ENCODE measurements at places on chromosomes 6 and 20.

DNA sequence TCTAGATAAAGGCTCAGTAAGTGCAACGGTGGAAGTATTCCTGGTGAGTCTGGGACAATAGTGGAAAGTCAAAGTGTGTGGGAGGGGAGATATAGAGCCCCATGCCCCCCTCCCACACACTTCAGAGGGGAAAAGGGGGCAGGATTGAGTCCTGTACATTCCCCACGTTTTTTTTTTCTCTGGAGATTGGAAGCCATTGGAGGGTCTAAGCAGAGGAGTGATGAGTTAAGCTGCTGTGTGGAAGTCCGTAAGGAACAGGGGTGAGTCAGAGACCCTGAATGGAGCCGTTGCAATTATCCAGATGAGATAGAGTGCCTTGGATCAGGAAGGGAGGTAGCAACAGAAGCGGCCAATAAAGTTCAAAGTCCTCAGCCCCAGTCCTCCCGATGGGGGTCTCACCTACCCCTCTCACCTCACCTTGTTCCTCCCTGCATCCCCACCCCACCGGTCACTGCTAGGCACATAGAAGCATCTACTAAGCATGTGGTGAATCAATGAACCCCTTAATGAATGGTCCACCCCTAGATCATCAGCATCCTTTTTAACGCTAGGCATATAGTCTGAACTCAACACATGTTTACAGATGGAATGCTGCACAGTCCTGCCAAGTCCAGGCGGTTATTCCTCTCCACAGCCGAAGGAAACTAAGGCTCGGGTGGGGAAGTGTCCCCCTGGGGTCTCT, 662 bp upstream of the SLC9A8 start:
- DNase-seq, result peak; percentile 27

- no peak for DNase-seq
Measured at GRCh38 chr6:69069881-69070280, 434.8 kb downstream of the ADGRB3 start.

GRCh38 chr20:5072756-5073659, 46.8 kb downstream of the PCNA start:
- DNase-seq, result no peak

GRCh38 chr20:12750221-12750620, 258.6 kb upstream of the SPTLC3 start:
- DNase-seq, result no peak

- no peak for DNase-seq
Measured at GRCh38 chr6:32117461-32117860, 8.3 kb upstream of the TNXB start.

- DNase-seq, result peak; percentile 64
Measured at GRCh38 chr6:131135244-131136020, at the start of gene AKAP7. AKAP7 (plus strand) TSS chr6:131135467; CDS start chr6:131135764, 297 bp downstream.

DNA sequence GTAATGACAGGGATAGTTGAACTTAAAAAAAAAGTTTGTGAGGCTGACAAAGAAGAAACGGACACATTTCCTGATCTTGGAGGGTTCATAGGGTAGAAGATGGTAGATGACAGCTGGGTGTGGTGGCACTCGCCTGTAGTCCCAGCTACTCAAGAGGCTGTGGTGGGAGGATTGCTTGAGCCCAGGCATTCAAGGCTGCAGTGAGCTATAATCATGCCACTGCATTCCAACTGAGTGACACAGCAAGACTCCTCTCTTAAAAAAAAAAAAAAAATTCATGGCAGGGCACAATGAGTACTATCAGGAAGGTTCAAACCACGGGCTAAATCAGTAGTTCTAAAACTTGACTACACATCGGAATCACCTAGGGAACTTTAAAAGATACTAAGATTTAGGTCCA, 2.0 kb upstream of the MICA start:
- DNase-seq, result peak; percentile 66

GRCh38 chr20:58891718-58892140, 39.2 kb downstream of the GNAS start:
- DNase-seq, result no peak

DNA sequence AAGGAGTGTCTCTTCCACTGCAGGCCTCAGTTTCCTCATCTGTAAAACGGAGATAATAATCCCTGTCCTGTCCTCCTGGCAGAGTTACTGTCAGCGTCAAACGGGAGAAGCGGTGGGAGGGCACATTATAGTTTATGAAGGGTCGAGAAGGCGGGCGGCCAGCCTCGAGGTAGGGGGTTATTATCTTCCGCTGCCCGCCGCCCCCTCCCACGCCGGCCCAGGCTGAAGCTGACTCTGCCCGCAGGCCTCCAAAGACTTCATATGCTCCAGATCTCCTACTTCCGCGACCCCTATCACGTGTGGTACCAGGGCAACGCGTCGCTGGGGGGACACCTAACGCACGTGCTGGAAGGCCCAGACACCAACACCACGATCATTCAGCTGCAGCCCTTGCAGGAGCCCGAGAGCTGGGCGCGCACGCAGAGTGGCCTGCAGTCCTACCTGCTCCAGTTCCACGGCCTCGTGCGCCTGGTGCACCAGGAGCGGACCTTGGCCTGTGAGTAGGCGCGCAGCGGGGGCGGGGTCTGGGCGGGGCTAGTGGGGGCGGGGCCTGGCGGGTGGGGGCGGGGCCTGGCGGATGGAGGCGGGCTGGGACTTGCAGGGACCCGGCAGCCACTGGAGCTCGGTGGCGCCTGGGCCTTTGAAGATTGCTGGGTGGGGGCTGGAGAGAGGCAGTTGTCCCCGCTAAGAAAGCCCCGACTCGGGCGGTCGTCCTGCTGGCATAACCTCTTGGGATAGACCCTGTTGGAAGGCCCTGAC, 2.8 kb downstream of the PROCR start:
- no peak for DNase-seq

DNA sequence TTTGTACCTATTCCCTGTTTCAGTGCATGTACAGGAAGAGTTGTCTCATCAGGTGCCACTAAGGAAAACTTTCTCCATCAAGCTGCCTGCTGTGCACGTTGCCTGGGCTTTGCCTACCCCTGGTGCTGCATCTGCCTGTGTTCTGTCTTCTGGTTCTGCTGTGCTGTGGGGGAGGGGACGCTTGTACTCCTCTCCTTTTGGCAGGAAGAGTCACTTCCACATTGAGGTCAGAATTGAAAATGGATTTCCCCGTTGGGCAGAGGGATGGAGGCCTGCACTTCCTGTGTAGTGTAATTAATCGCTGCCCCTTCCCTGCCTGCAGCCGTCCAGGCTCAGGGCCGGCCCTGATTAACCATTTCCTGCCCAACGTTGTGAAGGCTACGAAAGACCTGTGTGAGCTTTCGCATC, 153.3 kb downstream of the SCML4 start:
- DNase-seq, result peak; percentile 84

DNA sequence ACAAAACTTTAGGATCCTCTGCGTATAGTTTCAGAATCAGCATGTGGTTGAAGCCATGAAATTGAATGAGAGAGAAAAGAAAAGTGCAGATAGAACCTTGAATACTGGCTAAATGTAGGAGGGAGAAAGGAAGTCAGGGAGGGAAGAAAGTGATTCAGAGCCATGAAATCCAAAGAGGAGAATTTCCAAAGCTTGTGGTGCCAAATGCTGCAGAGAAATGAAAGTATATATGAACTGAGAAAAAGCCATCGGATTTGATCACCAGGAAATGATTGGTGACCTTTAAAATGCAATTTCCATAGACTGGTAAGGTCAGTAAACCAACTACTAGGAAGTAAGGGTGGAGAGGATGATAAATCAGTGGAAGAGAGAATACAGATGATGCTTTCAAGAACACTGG, 142.3 kb downstream of the TFAP2A start:
- DNase-seq, result no peak

- DNase-seq, result no peak
Measured at GRCh38 chr6:134407791-134408190, 89.9 kb upstream of the SGK1 start.

- no peak for DNase-seq
Measured at GRCh38 chr20:50701041-50701963, 10.0 kb upstream of the RIPOR3 start.

DNA sequence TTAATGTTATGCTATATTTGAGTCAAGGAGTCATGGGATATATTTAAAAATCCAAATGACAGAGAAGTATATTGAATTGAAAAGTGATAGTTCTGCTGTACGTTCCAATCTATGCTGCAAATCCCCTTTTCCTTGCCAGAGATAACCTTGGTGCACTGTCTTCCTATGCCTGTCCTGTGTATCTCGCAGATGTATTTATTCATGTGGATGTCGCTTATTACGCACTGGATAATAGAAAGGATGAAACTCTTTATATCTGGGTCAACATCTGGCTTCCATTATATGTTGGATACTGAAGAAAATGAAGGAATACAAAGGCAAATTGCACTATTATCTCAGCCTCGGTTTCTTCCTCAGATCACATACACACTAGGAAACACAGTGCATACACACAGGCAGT, 331.3 kb downstream of the BCKDHB start:
- DNase-seq, result no peak

DNA sequence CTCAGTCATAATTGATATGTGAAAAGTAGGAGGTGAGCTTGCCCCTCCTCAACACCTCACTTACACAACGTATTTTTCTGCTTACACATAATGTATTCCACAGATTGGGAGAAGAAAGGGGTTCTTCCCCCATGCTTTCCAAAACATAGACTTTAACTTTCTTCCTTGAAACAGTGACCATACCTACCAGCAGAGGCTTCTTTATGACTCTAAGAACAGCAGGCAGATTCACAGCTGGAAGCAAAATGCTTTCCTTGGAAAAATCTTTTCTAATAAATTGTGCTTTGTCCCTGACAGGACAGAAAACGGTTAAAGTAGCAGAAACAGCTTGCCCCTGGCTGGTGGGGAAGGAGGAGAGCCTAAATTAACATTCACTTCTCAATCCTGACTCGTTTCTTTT, 629.1 kb upstream of the IMPG1 start:
- no peak for DNase-seq

DNA sequence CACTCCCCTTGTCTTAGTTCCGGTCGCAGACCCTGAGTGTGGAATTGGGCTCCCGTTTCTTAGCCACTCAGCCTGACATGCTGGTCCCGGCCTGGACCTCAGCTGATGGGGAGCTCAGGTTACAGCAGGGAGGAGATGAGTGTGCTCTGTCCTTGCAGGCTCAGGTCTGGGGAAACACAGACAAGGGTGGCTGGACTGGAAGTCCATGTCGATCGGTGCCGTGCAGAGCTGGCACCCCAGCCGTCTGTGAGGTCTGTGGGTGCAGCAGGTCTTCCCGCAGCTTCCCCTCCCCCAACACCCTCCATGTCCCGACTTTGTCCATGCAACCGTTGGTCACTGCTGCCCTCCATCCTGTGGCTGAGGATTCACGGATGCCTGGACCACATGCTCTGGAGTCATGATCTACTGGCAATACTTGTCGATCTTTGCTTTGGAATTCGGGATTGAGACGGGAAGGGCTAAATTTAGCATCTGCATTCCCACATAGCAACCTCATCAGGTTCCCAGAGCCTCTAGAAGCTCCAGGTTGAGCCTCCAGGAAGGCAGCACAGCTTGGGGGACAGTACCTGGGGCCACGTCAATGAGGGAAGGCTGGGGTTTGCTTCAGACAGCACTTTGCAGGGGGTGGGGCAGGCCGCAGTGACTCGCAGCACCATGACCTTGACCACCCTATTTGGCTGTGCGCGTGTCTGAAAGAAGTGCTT, 118.8 kb downstream of the PSMB1 start:
- DNase-seq, result no peak

- no peak for DNase-seq
Measured at GRCh38 chr6:134347885-134348805, 30.2 kb upstream of the SGK1 start.

- DNase-seq, result no peak
Measured at GRCh38 chr6:3426927-3427686, 29.7 kb downstream of the SLC22A23 start.

- DNase-seq, result no peak
Measured at GRCh38 chr6:11275598-11275997, 43.1 kb upstream of the NEDD9 start.

DNA sequence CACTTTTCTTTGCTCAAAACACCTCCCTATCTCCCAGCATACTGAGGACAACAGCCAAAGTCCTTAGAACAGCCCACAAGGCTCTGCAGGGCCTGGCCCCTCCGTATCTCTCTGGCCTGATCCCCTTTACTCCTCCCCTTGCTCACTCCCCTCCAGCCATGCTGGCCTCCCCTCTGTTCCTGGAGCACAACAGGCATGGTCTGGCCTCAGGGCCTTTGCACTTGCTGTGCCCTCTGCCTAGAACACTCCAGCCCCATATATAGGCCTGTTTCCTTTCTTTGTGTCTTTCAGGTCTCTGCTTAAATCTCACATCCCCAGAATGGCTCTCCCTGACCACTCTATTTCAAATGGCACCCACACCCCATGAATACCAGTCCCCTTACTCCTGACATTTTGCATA, 62.7 kb downstream of the KCNB1 start:
- no peak for DNase-seq

DNA sequence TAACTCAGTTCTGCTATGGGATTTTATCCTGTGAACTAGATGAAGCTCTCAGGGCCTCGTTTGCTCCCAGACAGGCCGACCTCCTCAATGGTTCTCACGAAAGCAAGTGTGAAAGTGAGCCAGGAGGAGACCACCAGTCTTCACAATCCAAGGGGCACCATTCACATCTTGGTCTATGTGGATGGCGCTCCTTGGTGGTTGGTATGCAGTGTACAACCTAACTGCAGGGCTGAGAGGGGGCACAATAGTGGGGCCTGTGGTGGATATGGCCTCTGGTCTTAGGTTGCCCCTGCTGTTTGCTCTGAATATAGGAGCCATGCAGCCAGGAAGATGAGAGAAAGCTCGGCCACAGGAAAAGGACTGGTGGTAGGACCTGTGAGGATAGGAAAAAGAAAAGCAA, 24.7 kb downstream of the TRIM26 start:
- DNase-seq, result no peak

DNA sequence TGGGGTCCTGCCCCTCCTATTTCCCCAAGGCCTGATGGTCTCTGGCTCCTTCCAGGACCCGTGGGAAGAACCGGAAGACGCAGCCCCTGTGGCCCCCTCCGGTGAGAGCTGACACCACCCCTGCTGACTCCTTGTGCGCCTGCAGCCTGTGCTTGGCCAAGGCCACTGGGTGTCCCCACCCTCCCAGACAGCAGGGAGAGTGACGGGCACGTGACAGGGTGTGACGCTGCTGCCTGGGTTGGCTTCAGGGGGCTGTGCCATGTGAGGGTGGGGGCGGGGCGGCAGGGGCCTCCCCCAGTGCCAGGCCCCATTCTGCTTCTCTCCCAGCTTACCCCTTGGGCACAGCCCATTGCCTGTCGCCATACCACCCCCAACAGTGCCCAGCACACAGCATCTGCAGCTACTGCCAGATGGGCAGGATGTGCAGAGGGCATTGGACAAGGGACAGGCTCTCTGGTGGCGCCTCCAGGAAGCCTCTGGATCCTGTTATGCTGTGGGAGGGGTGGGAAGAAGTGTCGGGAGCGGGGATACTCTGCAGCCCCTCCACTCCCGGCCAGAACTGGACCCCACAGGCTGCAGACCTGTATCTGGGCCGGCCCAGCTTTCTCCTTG, 2.9 kb downstream of the BIRC7 start:
- DNase-seq, result no peak

All from kidney capillary endothelial cell (primary cell).